ENCODE measurements at places on chromosomes 6 and 20.

DNA sequence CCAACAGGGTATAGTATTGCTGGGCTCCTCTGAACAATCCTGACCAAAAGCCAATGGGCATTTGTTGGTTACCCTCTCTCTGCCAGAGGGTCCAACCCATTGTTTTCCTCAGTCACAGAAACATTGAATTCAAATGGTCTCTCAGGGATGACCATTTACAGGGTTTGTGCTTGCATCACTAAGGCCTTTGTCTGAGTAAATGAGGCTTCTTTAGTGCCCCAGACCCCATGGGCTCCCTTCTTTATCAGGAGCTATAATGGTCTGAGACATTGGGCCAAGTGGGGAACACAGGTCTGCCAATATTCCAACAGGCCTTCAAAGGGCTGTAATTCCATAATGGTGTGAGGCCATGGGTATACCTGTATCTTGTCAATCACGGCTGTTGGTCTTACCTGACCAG, 27.1 kb downstream of the GSTA2 start:
- DNase-seq, result no peak

DNA sequence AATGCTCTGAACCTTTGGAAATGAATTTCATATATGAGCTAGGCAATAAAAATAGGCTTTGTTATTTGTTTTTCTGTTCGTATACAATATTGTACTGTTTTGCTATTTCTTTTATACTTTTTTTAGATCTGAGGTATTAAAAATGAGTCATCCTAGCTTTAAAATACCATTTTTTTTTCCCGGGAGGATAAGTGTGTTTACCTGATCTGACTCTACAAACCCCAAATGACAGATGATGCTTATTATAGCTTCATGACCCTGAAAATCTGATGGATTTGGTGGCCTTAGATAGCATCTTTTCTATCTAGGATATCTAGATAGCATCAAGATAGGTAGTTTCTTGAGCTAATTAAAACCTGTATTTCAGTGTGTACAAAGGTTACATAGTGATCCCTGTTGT, 206.4 kb downstream of the DTNBP1 start:
- DNase-seq, result no peak

DNA sequence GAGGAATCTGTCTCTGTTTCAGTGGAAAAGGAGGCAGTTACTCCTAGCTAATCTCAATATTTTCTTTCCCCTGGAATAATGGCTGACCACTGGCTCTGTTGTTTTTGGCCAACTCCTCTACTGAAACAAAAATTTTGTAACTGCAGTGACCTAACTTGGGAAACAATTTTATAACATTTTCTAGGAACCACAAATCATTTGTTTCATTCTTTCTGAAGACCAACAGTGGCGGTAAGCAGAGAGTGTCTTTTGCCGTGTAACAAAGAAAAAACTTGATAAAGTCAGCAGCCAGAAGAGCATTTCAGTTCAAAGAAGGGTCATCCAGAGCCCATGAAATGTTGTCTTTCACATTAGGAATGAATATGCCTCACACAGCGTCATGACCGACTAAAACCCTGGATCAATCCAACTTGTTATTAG, 11.8 kb upstream of the BFSP1 start:
- DNase-seq, result no peak

GRCh38 chr6:50663806-50664205, 49.5 kb upstream of the TFAP2D start:
- DNase-seq, result no peak

DNA sequence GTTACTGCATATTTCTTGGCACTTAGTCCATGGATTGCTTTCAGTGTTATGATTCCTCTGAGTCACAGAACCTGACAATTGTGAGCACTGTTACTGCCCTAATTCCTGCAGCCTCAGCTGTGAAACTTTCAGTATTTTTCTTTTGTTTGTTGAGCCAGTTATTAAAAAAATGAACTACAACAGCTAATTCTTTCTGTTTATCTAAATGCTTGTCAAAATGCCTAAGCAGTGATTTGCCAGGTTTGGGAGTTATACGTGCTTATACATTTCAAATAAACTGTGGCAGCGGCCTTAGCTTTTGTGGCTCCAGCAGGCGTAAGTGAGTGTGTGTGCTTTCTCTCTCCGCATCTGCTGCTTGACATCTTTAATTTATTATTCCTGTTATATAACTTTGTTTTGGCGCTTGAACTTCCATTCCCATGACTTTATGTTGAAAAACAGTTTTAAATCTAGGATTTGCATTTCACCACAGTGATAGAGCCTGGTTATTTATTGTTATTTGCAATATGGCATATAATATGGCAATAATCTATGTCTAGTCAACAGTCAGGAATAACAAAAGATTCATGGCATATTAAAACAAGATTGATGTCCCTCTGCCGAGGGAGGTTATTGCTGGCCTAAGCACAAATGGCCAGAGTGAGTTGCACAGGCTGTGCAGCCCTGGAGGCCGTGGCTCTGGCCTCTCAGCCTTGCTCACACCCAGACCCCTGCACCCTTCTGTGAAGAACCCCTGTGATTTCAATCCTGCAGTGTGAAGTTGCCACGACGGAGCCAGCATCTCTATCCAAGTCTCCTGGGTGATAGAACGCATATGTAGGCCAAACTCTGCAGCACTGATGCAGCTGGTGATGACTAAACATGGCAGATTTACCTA, 303.4 kb downstream of the THBS2 start:
- DNase-seq, result no peak

DNA sequence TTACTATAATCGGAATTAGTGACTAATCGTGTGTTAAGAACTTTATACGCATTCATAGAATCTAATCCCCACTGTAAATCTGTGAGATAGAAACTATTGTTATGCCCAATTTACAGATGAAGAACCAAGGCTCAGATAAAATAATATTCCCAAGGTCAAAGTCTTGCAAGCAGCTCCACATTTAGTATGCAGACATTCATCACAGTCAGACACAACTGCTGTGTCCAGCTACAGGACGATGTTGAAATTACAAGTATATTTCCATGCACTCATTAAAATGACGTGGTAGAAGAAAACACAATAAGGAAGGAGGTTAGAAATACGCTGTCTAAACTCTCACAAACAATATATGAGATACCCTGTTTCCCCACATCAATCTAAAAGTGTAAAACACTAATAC, 82.5 kb downstream of the PREX1 start:
- DNase-seq, result no peak

DNA sequence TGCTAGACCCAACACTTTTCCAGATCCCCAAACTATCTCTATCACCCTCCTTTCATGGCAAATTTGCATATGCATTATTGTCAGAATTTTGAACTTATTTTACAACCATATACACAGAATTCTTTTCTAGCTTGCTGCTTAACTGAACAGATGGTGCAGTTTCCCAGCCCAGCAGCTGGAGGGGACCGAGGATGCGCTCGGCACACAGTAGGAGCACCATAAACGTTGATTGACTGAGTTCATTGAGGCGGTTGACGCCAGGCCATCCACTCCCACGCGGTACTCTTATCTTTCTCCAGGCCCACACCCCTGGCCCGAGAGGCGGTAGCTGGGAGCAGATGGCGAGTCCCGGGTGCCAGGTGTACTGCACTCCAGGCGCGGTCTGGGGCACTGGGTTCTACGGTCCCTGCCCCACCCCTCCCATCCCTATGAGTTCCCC, 6.8 kb upstream of the SOX4 start:
- no peak for DNase-seq

DNA sequence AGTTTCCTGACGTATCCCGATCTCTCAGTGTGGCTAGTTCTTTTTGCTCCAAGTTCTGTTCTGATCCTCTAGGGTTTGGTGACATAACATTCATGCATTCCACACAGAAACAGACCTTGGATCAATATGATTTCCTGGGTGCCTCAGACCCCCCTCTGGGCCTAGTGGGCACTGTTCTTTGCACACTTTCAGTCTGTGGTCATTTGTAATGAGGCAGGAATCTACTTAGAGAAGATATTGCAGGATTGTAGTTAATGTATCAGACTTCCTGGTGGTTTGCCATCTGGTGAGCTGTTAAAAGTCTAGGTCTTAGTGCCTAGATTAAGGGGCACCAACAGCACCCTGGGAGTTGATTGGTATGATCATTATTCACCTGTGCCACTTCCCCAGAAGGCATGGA, 7.5 kb downstream of the BEND6 start:
- DNase-seq, result no peak

GRCh38 chr6:7632501-7633290, 42.7 kb downstream of the SNRNP48 start:
- DNase-seq, result no peak

DNA sequence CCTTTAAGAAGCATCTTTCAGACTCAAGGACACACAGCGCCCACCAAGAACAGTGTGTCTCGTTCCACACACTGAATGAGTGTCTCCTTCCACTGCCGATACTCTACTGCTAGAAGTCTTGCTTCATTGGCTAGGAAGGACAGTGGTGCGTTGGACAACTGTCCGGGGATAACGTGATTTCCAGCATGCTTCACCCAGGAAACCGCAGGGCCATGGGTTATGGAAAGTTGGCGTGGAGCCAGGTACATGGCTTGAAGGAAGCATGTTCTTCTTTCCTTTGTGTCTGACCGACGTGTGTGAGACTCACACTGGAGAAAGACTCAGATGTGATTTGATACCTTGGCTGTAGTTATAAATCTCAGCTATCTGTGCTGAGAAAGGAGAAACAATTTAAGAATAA, 73.2 kb downstream of the SMOC2 start:
- no peak for DNase-seq

- DNase-seq, result no peak
These were observed 1.9 kb downstream of the KCNQ5 start for GRCh38 chr6:72623808-72624207.

GRCh38 chr20:61936701-61937131, 129.0 kb downstream of the TAF4 start:
- no peak for DNase-seq

- DNase-seq, result no peak
These were observed 55.0 kb downstream of the FOXA2 start for GRCh38 chr20:22529150-22530019.

DNA sequence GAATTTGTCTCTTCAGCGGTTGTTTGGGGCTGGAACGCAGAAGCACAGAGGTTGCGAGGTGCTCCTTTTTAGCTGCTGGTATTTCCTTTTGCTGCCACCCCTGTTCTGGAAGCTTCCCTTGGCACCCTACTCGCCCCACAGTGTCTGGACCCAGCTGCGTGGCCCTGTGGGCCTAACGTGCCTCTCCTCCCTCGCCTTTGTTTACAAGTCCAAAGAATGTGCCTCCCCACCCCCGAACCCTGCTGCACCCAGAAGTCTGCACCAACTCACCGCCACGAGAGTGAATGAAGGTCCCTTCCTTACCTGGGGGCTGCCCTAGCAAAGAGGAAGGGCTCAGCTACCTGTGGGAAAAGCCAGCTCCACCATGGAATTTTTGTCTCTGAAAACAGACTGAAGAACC, 139.7 kb upstream of the RPS6KA2 start:
- no peak for DNase-seq

- no peak for DNase-seq
These were observed 26.9 kb upstream of the CBLN4 start for GRCh38 chr20:56032251-56032650.

DNA sequence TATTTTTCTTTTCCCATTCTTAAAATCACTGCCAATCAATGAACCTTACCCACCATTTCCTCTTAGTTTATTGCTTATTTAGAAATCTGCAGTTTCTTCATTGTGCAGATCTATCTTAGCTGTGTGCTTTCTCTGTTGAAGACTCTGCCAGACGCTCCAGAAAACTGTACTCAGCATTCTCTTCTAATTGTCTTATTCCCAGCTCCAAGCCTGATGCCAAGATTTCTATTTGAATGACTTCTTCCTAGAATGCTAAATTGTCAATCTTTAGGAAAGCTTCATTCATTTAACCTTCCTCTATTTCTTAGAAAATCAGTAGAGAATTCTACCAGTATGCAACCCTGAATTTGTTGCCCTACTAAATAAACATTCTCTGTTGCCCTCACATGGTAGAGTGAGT, 308.9 kb downstream of the KHDRBS2 start:
- DNase-seq, result no peak

- no peak for DNase-seq
These were observed 9.0 kb upstream of the OVOL2 start for GRCh38 chr20:18066421-18067333.

DNA sequence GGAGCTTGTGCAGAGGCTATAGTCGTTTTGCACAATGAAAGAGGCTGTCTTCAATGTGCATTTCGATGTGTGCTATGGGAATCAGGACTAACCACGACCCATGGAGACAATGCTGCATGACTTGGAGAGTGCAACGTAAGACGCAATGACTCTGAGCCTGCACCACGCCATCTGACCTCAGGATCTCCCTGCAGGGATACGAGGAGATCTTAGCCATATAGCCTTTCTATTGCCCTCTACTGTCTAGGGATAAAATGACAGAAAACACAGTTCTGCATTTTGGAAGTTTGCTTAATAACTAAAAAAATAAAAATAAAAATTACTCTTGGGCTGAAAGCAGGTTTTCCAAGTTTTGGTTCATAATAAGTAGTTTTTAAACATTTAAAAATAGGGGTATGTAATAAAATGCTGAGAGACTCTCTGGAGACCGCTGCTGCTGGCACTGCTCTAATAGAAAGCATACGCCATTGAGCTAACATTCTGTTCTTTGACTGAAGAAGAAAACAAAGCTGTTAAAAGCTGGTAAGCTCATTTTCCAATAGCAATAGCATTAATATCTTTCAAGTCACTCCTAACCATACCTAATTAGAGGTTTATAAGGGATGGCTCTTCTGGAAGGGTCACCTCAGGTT, 87.2 kb downstream of the PDE7B start:
- no peak for DNase-seq

DNA sequence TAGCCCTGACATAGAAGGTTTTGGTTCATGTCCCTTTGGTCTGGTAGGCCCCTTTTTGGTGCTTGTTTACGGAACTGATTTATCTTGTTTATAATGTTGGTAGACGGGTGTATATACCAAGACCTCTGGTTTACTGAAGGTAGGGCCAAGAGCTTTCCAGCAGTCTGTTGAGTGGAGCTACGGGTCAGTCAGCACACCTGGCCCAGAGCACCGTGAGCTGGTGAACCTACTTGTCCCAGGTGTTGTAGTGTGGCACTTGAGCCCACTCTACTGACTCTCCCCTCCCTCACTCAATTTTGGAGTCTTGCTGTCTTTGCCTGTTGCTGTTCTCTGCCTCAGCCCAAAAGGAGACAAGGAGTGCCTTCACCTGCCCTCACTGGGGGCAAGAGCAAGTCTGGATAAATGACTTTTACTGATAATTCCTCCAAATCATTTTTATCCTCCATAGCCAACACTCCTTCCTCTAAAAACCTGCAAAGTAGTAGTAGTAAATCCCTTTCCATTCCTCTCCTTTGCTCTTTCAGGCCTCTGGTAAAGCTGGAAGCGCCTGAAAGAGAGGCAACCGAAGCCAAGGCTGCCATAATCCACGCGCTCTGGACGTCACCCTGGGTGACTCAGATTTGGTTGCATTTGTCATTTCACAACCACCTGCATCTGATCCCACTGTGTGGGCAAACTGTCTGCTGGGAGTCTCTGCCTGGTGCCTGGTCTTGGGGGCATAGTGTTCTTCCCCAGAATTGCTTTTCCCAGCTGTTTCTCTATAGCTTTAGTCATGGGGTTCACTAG, 22.2 kb downstream of the RREB1 start:
- no peak for DNase-seq
